Stimulated activated CD8-positive, alpha-beta memory T cell treated with anti-CD3 and anti-CD28 coated beads, Interleukin-7, amount 100 ng/mL, for 1 hour (primary cell): ENCODE measurements at places on chromosomes 3 and 15.

GRCh38 chr3:23161896-23162570, 41.1 kb upstream of the UBE2E2 start:
- no peak for DNase-seq

GRCh38 chr15:23602124-23602523, 36.6 kb downstream of the MKRN3 start:
- DNase-seq = no peak

GRCh38 chr15:63495780-63496488, 8.5 kb upstream of the USP3 start:
- DNase-seq = no peak

GRCh38 chr15:97899981-97900380, 60.5 kb upstream of the ARRDC4 start:
- DNase-seq = no peak

DNA sequence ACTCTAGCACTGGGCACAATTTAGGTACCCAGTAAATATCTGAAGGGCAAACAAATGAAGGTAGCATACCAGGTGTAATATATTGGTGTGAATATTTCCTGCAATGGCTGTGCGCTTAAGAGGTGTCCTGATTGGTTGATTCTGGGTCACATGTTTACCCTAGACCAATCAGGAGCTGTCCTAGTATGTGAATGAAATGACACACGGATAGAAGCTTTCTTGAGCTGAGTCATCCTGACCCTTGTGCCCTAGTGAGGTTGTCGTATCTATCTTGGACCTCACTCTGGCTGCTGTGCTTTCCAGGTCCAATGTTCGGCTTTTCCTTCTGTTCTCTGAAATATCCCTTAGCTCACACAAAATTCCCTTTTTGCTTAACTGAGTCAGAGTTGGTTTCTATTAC, 58.1 kb upstream of the FOXP1 start:
- DNase-seq = no peak

DNA sequence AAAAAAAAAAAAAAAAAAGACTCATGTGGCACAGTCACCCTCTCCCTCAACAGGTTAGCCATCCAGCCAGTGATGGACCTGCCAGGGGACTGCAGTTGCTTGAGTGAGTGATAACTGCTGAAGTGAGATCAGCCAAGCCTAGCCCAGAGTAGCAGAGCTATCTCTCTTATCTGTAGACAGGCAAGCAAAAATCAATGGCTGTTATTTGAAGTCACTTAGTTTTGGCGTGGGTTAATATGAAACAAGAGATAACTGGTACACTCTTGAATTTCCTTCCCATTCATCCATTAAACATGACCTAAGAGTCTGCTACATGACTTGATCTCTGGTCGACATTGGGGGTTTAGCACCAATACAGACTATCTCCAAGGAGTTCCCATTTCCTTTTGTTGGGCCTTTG, 51.2 kb upstream of the TNIK start:
- no peak for DNase-seq

DNA sequence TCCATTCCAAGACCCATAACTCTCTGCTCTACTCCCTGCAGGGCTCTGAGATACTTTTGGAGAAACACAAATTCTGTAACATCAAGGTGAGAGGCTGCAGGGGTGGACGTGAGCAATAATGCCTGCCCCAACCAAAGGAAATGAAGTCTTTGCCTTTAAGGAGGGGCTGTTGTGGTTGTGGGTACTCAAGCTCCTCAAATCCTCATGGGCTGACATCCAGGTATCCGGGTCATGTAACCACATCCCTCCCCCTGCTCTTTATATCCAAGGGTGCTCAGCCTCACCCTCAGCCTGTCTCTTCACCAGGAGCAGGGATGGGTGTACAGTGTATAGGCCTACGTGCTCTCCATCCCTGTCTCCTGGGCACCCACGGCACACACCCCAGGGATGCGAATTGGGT, 32.3 kb downstream of the NOX5 start:
- DNase-seq = no peak

- no peak for DNase-seq
Measured at GRCh38 chr3:69160525-69160924, 38.1 kb upstream of the LMOD3 start.

DNA sequence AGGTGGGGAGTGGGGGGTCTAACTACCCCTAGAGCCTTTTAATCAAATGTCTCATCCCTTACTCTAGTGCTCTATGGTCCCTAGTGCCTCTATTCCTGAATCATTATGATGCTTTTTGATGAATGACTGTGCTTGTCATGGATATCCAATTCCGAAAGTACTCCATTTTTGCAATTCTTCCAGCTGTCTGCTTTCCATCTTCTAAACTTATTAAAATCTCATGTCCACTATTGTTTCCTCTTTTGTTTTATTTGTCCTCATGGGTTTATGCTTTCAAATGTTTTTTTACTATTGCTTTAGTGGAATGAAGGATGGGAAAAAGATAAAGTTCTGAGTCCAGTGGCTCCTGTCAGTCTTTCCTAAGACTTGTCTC, 77.2 kb upstream of the KCNMB2 start:
- DNase-seq = no peak

DNA sequence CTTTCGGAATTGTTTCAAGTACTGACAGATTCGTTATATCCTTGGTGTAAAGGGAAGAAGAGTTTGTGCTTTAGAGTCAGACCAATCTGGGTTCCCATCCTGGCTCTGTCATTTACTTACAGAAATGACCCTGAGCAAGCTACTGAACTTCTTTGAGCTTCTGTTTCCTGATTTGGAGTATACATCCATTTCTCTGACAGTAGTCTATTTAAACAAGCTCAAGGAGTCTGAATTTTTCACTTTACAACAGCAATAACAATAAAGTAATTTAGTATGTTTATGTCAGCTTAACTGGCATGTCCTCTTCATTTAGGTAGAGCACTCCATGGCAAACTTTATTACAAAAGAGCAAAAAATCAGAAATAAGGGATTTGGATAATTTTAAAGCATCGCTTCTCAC, 27.8 kb downstream of the FAM98B start:
- no peak for DNase-seq

- no peak for DNase-seq
Measured at GRCh38 chr15:45274636-45275380, 22.8 kb downstream of the SLC28A2 start.

GRCh38 chr3:150391161-150391560, 16.9 kb upstream of the TSC22D2 start:
- no peak for DNase-seq

DNA sequence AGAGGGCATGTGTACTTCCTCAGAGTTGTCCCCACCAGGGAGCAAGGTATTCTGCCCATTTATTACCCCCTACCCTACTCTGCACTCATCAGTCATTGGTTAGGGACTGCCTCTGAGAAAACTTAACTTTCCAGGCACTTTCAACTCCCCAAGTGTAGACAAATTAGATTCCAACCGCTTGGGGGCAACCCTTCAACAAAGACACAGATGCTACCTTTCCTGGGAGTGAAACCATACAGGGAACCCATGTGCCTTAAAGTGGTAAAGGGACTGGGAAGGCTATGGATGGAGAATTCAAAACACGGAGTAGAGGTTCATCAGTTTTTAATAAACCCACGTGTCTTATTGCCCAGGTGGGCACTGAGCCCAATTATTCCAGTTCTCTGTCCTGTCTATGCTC, 19.4 kb upstream of the UBE2E2 start:
- no peak for DNase-seq

DNA sequence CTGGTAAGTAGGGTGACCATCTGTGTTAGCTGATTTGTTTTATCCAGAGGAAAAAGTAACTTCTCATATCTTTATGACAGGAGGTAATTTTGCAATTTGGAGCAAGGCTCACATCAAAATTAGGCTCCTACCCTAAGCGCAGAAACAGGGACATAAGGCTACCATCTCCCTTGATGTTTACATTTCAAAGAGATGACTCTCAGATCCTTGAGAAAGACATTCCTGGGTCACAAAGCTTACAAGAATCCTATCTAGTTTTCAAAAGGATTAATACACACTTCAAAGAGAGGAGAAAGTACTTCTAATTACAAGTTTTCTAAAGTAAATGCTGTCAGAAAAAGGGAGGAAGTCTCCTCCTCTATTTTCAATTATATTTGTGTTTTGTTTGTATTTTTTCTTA, 7.0 kb downstream of the ZPLD1 start:
- DNase-seq = no peak

- no peak for DNase-seq
Measured at GRCh38 chr15:99073008-99073717, 31.7 kb upstream of the SYNM start.

DNA sequence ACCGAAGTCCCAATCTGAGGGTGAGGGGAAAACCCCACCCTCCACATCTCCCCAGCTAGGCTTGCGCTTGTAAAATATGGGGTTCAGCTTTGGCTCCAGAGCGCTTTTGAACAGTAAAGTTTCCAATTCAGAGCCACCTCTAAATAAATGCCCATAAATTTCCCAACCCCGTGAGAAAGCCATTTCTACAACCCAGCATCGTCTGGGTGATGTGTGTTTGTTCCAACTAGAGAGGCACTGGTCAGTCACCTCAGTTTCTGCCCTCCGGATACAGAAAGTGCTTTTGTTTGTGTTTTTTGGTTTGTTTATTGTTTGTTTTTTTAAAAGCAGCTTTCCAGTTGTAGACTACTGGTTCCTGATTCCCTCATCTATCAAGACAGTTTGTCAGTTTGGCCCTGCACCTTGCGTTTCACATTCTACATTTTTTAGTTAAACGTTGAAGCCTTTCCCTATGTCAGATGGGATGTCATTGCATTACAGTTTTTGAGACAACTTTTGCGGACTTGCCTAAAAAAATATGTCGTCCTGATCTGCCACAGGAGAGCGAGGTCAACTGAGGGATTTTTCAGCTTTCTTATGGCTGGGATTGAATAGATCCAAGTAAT, 15.0 kb upstream of the SOX2 start:
- DNase-seq = no peak

DNA sequence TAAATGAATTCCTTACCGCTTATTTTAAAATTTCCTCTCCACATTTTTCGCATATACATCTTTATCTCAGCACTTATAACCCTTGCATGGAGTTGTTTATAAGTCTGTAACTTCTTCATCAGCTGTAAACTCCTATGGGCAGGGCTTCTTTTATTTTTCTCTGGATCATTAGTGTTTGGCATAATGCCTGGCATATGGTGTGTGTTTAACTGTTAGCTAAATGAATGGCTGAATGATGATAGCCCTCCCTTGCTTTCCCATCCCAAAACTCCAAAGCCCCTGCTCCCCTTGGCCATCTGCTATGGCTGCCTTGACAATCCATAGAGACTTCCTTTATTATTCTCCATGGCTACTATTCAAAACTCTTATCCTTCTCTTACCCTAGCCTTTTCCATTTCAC, 48.1 kb upstream of the SEMA6D start:
- no peak for DNase-seq

GRCh38 chr3:149003653-149004305, 12.4 kb downstream of the GYG1 start:
- DNase-seq = no peak

GRCh38 chr3:104520228-104520655, 846.5 kb upstream of the ALCAM start:
- no peak for DNase-seq

DNA sequence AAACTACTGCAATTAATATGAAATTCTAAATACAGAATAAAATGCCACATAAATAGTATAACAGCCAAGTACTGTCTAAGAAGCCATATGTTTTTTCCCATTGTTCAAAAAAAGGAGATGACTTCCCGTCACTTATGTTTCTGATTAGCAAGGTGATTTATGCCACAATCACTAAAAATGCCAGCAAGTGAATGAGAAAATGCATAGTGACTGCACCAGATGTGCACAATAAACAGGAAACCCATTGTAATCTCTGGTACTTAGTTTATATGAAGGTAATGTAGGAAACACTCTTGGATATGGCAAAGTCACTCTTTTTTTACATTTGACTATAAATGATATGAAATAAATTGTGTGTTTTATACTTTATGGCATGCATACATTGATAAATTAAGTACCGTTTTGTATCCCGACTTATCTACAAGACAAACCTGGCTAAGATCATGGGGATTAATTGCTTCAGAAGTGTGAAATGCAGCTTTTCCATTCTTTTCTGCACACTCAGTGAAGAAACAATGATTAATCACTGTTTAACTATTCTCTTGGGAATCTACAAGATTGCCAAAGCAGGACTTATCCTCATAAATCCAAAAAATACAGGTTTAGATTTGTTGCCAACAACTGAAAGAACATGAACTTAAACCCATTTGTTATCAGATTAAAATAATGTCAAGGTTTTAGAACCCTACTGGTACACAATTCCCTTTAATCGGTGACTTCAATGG, 164.5 kb downstream of the TBC1D5 start:
- no peak for DNase-seq

DNA sequence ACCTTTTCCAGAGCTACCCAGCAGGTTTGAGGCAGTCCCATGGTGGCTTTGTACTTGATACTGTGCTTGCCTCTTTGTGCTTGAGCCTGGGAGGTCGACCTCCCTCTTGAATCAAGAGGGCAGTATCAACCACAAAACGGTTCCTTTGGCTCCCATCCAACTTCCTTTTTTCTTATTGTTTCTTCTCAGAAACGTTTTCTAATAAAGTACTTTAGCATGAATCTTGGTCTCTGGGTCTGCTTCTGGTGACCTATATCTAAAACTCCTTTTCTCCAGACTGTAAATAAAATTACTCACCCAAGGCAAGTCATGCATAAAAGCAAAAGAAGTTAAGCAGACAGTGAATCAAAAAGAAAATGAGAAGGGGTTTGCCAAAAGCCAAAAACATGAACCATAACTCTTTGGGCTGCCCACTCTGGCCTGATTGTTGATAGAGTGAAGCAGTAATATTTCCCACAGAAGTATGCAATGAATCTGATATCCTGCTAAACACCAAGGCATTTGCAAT, 112.2 kb upstream of the SLC4A7 start:
- DNase-seq = no peak

DNA sequence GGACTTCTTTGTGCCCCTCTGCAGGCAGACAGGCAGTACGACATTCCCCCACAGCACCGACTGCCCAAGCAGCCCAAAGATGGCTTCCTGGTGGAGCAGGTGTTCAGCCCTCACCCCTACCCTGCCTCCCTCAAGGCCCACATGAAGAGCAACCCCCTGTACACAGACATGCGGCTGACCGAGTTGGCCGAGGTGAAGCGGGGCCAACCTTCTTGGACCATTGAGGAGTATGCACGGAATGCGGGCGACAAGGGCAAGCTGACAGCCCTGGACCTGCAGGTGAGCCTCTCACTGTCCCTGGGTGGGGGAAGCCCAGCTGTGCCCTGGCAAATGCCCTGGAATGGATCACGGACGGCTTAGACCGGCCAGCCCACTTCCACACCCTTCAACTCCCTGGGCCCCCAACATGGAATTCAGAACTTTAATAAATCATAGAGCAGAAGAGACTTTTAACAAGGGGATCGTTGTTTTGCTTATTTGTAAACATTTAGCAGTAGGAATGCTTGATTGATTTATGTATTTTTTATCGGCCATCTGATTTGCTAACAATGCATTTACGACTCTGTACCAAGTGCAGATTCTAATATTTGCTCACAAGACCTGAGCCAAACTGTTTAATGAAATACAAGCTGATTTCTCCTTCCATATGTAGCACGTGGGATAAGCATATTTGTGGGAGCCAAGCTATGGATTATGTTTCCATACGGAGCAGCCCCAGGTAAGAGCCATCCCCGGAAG, 31.1 kb downstream of the MINAR1 start:
- no peak for DNase-seq

- DNase-seq = no peak
Measured at GRCh38 chr3:40985195-40985594, 214.1 kb upstream of the CTNNB1 start.

GRCh38 chr3:102026656-102027055, 177.3 kb downstream of the NFKBIZ start:
- DNase-seq = no peak

GRCh38 chr3:188194332-188194731, 40.4 kb downstream of the LPP start:
- no peak for DNase-seq
